Aortic smooth muscle cell (primary cell): ENCODE measurements at places on chromosomes 5 and 9. TPM values are rescaled to one million over a fixed set of nuclear protein-coding genes. Genes with fewer than 3 reads are reported as not detected.

Gene UQCRQ
- 138 and 186 TPM in 2 replicates for total RNA-seq

Gene GABRA1
- under 0.01 TPM in 2 replicates for total RNA-seq

Gene PCDHB2
- 1.7 and 3.8 TPM in 2 replicates for total RNA-seq

Gene C9orf50
- 0.13 and 0.19 TPM in 2 replicates for total RNA-seq

Gene NRG2
- total RNA-seq: 2.3 and 2.8 TPM in 2 replicates

Gene KLHL9
- 42.0 TPM in 2 replicates for total RNA-seq

Gene NKD2
- 0.13 and 3.7 TPM in 2 replicates for total RNA-seq
